ENCODE measurements at places on chromosomes 6 and 20.

DNA sequence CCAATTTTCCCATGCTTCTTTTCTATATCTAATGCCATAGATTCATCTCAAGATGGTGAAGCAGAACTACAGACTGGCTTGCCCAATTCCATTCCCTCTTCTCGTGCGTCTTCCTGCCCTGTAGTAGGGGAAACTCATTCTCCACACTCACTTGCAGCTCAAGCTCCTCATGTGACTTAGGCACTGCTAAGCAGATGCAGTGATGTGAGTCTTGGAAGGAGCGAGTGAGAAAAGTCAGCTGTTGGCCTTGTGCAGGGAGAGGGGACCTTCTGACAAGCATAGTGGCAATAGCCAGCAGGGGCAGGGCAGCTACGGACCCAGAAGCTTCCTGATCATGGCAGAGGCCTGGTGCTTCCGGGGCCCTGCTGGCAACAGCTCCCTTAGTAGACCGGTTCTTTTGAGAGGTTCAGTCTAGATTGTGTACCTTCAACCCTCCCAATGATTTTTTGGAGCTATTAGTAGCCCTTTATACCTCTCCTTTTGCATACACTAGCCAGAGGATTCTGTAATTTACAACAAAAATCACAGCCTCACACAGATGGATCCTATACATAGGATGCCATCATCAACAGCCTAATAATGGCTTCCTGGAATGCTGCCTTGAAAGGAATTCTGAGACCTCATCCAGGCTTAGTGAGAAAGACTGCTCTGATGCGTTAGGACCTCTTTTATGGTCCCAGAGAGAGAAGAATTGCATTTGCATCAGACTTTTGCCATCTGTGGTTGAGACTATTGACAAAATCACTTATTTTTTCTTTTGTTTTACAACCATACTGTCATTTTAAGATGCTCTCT, 121.5 kb upstream of the RIPOR2 start:
- no peak for DNase-seq

- DNase-seq: no peak
These were observed 277.4 kb upstream of the JAG1 start for GRCh38 chr20:10951216-10951615.

GRCh38 chr20:18686696-18687095, 98.8 kb downstream of the DTD1 start:
- no peak for DNase-seq

DNA sequence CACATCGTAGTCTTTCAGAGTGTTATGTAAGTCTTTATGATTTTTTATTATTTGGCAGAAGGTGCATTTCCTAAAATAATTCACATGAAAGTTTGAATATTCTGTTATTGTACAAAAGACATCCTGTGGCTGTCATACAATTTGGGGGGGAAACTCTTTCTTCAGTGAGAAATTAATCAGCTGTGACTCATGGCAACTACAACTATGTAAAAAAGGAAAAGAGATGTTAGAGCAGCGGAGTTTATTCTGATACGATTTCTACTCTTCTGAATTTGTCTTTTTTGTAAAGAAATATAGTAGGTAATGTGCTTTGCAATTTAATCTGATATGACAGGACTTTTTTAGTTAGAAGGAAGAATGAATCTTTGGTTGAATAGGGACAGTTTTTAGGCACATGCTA, 14.2 kb downstream of the COL19A1 start:
- no peak for DNase-seq

- DNase-seq: no peak
These were observed 55.7 kb upstream of the PRND start for GRCh38 chr20:4666001-4666479.

DNA sequence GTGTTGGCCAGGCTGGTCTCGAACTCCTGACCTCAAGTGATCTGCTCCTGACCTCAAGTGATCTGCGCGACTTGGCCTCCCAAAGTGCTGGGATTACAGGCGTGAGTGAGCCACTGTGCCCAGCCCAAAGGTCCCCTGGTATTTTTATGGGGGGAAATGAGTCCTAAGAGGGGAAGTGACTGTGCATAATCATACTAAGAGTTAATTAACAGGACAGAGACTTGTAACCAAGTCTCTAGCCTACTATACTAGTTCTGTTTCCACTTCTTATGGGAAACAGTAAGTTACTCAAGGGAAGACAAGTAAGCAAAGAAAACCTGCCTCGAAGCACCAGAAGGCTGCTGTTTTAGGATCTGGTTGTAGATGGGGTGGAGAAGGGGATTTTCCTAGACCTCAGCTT, 27.9 kb downstream of the TCF15 start:
- DNase-seq: no peak

- DNase-seq: no peak
These were observed 42.7 kb upstream of the KCNG1 start for GRCh38 chr20:51065615-51066014.

DNA sequence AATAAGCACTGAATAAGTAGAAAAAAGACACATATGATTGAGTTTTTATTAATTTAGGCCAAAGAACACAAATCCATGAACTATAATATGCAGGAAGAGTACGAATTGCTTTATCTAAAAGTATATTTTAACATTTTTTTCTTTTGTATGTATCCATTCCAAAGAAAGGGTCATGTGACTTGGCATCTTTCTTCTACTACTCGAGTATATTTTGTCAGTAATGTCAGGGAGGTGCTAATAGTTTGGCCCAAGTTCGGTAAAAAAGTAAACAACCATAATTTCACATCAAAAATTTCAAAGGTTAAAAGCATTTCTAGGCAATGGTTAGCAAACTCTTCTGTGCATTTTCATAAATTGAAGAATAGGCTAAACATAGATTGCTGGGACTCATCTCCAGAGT, 18.7 kb downstream of the DEFB110 start:
- DNase-seq: no peak

- DNase-seq: no peak
These were observed 37.9 kb downstream of the AGPAT4 start for GRCh38 chr6:161235776-161236633.

DNA sequence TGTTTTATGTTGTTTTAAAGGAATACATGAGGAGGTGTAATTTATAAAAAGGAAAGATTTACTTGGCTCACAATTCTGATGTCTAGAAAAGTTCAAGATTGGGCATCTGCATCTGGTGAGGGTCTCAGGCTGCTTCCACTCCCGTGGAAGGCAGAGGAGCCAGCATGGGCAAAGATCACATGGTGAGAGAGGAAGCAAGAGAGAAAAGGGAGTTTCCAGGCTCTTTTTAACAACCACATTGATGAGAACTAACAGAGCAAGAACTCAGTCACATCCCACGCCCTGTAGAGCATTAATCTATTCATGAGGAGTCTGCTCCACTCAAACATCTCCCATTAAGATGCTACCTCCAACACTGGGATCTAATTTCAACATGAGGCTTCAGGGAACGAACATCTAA, 1666.3 kb downstream of the HACE1 start:
- no peak for DNase-seq

GRCh38 chr6:193180-193579, 99.1 kb upstream of the DUSP22 start:
- DNase-seq: no peak

GRCh38 chr6:73452107-73452461, at the start of gene CGAS:
Gene CGAS, minus strand, starts transcription at chr6:73452297. Its CDS starts 116 bp downstream, at chr6:73452181.
- peak; percentile 2 for DNase-seq

Data from amygdala (tissue), 56 donors.